ENCODE measurements at places on chromosomes 16 and 17.

- no peak for DNase-seq
Measured at GRCh38 chr17:8823279-8823678, 24.1 kb upstream of the MFSD6L start.

- no peak for DNase-seq
Measured at GRCh38 chr17:62164747-62165722, 100.0 kb upstream of the MED13 start.

- no peak for DNase-seq
Measured at GRCh38 chr17:45090711-45091110, 29.6 kb downstream of the NMT1 start.

GRCh38 chr17:46720408-46720807, 98.1 kb downstream of the WNT3 start:
- DNase-seq: no peak

GRCh38 chr17:77644181-77645071, 314.1 kb upstream of the TNRC6C start:
- no peak for DNase-seq

DNA sequence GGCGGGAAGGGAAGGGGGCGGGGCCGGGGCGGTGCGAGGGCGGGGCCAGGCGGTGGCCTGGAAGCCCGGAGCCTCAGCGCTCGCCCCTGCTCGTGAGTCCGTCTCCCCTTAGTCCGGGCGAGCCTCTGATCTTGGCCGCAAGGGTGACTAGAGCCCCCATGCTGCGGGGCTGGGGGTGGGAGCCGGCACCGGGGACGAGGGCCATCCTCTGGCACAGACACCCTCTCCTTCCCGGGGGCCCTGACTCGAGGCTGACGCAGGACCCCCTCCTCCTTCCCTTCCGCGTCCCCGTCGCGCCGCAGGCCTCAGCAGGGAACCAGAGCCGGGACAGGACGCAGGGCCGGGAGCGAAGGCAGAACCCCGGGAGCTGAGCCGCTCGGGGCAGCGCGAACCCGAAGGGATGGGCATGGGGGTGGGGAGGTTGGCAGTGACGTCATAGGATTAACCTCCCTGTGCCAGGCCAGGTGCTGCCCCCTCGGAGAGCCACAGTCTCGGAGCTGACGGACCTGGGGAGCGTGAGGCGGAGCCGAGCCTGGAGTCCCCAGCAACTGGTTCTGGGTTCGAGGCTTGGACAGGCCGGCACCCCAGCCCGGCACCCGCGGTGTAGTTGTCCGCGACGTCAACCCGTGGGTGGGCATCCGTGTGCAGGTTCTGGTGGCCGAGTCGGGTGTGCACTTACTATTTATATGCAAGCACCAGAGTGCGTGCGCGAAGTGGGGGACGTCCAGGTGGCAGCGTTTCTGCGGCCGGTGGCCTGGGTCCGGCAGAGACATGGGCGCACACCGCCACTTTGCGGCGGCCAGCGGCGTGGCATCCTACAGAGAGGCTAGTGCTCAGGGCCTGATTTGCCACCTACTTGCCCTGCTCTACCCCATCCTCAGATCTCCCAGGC, 503 bp upstream of the PLCD3 start:
- peak; percentile 13 for DNase-seq

GRCh38 chr17:49676276-49676868, 1.5 kb downstream of the SPOP start:
- DNase-seq: no peak

DNA sequence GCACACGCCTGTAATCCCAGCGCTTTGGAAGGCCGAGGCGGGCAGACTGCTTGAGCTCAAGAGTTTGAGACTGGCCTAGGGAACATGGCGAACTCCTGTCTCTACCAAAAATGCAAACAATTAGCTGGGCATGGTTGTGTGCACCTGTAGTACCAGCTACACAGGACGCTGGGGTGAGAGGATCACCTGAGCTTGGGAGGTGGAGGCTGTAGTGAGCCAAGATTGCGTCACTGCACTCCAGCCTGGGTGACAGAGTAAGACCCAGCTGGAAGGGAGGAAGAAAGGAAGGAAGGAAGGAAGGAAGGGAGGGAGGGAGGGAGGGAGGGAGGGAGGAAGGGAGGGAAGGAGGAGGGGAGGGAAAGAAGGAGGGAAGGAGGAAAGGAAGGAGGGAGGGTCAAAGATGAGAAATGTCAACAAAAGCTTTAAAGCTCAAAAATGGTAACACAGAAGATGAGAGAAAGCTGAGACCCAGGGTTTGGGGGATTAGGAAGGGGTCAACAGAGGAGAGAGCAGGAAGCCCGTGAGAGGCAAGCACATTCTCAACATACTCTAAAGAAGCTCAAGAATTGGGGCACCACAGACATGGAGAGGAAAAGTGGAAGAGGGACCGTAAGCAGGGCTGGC, 5.0 kb upstream of the KRT19 start:
- DNase-seq: no peak

GRCh38 chr17:72158895-72159885, 38.4 kb downstream of the SOX9 start:
- DNase-seq: no peak

All from NCI-H187 (cell line).